Stimulated activated CD4-positive, alpha-beta T cell treated with anti-CD3 and anti-CD28 coated beads, Interleukin-1b, Interleukin-23, amount 100 ng/mL, for 4 hours (primary cell): ENCODE measurements at places on chromosomes 2 and 18.

GRCh38 chr2:130373808-130374365 is 18.0 kb downstream of the PTPN18 start:
- no peak for DNase-seq

GRCh38 chr2:33484042-33484621 is 7.7 kb downstream of the RASGRP3 start:
- no peak for DNase-seq

DNA sequence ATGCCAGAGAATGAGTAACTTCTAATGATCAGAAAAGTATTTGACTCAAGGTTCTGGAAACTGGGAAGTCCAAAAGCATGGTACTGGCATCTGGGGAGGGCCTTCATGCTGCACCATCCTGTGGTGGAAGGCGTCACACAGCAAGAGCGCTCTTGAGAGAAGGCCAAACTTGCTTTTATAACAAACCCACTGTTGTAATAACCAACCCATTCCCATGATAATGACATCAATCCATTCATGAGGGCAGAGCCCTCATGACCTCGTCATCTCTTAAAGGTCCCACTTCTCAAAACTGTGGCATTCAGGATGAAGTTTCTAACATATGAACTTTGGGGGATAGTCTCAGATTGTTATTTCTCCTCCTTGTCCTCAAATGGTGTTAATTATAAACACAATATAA is 67.8 kb downstream of the COA5 start:
- no peak for DNase-seq

DNA sequence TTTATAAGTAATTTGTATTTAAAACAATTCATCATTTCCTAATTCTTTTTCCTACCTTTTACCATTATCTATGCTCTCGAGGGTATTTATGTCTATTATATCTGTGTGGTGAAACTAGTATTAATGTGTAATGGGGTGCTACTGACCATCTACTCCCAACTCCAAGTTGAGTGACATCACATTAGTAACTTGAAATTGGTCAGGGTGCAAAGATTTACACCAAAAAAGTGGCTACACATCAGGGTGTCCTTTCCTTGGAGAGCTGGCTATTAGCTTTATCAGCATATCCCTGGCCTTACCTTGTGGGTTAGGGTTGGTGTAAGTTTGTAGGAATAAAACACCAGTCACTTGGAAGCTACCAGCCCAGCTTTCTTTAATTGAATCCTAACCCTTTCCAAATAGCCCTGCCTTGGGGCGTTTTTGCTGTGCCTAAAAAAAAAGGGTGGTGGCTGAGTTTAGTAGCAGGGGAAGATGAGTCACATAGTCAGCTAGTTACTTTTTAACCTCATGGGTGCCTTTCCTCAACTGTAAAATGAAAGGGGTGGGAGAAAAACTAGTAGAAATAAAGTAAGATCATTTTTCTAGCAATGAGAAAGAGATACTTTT is 14.0 kb downstream of the ANXA4 start:
- DNase-seq, result no peak

GRCh38 chr2:86078774-86079545 is 26.7 kb downstream of the POLR1A start:
- no peak for DNase-seq

DNA sequence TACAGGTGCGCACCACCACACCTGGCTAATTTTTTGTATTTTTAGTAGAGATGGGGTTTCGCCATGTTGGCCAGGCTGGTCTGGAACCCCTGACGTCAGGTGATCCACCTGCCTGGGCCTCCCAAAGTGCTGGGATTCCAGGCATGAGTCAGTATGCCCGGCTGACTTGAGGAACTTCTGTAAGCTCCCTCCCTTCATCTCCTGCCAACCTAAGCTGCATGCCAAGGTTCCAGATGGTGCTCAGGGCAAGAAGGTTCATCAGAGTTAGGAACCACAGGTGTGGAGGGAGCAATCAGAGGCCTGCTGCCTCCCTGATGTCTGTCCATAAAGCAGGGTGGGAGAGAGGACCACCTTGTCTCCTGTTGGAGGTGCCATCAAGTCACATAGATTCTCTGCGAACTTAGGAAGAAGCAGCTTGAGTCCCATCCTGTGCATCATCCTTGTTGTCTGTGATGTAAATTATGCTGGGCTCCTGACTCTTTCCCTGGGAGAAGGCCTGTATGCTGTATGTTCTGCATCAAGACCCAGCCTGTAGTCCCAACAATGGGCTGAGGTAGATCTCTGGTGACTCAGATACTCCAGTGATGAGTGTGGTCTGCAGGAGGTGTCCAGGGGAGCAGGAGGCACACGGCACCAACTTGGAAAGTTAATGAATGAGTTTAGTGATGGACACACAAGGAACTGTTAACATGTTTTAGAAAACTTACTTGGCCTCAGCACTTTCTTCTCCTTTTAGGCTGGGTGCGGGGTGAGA is 53.1 kb downstream of the TMEM17 start:
- no peak for DNase-seq

- no peak for DNase-seq
These were observed 5.7 kb downstream of the MAL start for GRCh38 chr2:95031076-95031725.

DNA sequence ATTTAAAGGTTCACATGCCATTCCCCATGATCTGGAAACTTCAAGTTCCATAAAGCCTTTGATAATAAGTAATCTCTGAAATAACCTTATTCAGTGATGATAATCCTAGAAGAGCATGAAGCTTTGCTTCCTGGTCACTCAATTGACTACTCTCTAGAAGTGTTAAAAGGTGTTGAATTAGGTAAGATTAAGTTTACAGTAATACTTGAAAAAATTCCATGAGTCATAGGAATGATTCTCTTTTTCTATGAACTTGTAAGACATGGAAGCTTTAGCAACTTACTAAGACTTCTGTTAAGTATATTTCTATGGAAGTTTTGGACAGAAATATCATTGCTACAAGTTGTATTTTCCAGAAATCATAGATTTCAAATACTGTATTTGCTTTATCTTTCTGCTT is 100.6 kb downstream of the MYO1B start:
- DNase-seq, result no peak

DNA sequence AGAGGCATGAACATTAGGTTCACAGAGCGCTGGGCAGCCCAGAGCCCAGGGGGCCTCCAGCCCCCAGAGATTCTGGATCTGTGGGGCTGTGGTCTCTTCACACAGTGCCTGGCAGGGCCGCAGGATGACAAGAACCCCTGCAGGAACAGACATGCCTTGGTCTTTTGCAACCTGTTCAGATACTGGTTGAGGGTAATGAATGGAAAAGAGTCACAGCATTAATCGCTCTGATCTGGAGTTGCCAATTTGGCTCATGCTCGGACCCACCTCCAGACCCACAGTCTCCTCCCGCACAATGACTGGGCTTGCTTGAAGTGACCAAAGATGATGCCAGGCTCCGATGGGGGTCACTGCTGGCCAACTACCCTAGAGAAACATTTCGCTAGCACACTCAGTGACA is 229.4 kb upstream of the SMAD2 start:
- no peak for DNase-seq

- DNase-seq, result no peak
These were observed 106.9 kb upstream of the SP3 start for GRCh38 chr2:174072069-174072468.

DNA sequence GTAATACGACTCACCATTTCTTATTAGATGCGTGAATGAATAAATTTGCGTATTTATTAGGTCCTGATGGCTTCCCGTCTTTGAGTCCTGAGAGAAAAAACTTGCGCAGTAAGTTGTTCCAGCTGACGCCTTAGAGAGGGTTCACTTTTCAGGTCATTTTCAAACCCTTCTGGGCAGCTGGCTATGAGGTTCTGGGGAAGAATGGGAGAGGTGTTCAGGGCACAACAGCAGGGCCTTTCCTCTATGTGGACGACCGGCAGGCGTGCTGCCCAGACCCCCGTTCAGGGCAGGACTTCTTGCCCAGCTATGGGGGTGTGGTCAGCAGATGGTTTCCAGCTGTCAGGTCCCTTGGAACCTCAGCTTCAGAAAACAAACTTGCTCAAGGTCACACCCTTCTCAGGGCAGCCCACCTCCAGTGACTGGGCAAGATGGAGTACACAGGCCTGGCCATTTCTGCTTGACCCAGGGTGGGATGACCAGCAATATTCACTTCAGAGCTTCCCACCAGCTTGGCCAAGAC is 61.1 kb upstream of the TNP1 start:
- DNase-seq, result no peak

DNA sequence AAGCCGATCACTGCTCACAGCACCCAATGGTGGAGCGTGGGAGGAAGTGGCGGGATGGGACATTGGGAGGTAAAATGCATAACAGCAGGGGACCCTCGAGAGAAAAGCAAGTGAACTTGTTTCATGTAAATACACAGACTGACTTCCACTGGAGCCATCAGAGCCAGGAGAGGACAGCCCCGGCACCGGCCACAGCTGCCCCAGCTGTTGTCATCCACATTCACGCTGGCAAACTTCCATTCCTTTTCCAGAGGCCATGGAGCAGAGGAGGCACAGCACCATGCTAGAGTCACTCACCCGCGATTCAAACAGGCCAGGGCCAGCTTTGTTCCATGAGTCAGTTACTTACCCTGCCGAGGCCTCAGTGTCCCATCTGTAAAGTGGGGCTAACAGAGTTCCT is 610.9 kb upstream of the SALL3 start:
- DNase-seq, result no peak

DNA sequence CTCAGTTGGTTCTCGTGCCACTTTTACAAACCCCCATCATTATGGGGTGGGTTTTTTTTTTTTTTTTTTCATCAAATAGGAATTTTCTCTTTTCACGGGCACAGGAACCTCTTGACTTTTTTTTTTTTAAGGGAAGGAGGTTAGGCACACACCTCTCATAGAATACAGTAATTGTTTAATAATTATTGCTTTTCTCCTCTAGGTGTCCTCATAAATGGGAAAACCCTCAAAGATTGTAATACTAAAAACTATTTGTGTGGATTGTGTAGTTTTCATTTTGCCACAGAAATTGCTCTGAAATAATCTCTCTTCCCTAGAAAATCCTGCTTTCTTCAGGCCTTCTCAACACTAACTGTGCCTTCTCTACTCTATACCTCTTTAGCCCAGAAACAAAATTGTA is 147.3 kb downstream of the GREB1L start:
- no peak for DNase-seq

- DNase-seq, result no peak
These were observed 24.2 kb downstream of the ITGB1BP1 start for GRCh38 chr2:9398881-9399780.

- DNase-seq, result no peak
These were observed 280.9 kb upstream of the TCF4 start for GRCh38 chr18:55868909-55869308.

DNA sequence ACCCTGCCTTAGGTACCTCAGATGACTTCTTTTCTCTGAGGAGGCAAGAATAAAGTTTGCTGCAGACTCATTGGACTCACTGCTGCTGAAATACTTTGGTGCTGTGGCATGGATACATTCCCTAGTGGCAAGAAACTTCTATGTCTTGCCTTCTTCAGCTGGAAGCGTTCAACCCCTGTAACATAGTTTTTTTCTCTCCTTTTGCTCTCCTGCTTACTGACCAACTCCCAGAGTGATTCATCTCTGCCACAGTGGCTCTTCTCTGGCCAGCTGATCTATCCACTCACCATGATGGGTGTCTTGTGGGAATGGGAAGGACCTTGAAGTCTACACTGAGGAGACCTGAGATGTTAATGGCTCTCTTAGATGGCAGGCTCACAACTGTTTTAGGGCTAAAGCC is 309.3 kb upstream of the LRRTM4 start:
- no peak for DNase-seq

- no peak for DNase-seq
These were observed 83.8 kb downstream of the AGAP1 start for GRCh38 chr2:235577404-235578330.

DNA sequence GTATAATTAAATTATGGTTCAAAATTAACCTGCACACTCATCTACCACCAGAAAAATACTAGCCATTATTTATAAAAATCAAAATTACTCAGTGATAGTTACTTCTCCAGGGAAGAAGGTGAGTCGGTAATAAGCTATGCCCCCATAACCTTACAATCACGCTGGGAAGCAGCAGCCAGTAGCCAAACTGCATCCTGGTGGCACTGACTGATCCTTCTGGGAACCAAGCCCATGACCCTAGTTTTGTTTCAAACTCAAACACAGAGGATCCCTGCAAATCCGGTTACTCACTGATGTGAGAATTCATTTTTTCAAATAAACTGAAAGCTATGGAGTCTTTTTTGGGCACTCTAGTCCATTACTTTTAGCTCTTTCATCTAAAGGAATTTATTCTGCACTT is 88.2 kb upstream of the VWC2L start:
- DNase-seq, result no peak

GRCh38 chr18:62400916-62401315 is 75.8 kb downstream of the TNFRSF11A start:
- no peak for DNase-seq

DNA sequence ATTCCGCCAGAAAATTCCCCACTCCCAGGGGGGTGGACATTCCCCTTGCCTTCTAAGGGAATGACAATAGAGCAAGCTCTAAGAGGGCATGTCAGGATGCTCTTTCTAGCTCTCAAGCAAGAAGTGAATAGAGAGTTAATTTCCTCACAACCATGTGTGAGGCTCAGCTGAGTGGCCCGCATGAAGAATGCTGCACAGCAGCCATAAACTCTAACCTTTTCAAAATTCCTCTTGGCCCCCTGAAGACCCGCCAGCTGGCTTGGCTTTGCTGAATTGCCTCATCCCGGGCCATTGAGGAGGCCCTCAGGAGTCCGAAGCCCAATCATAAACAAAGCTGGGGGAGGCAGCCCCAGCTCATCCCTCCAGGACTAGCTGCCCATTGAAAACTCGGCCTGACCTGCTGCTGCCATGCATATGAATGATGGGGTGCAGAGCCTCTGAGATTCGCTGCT is 38.2 kb downstream of the NRP2 start:
- DNase-seq, result no peak

DNA sequence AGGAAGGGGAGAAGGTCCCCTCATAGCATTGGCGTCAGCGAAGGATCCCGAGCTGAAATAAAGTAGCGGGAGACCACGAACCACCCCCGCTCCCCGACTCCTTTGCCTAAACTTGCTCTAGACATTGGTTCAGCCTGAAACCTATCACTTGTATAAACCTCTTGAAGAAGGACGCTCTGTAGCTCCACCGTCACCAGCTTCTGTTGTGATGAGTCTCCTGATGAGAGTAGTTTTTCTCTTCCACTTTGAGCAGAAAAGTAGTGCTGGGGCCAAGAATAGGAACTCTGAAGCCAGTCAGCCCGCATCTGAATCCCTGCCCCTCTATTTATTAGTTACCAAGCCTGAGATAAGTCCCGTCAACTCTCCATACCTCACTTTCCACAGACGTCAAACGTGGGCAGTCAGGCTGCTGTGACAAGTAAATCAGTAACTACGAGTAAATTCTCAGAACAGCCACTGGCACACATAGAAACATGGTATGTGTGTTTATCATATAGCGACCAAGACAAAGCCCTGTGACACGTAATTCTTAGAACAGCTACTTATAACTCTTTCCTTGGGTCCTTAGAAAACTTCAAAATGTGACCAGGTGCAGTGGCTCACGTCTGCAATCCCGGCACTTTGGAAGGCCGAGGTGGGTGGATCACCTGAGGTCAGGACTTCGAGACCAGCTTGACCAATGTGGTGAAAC is 61.7 kb downstream of the CD226 start:
- DNase-seq, result no peak

GRCh38 chr2:45570671-45571334 is 40.3 kb downstream of the SRBD1 start:
- DNase-seq, result no peak
